ENCODE measurements at places on chromosomes 7 and 10. TPM values are rescaled to one million over a fixed set of nuclear protein-coding genes. Genes with fewer than 3 reads are reported as not detected.

The TET1 gene
- total RNA-seq, result 2.4 TPM

The FOXP2 gene
- 4.3 TPM for total RNA-seq

The AKR1E2 gene
- 2.0 TPM for total RNA-seq

The HSPA12A gene
- 11.3 TPM for total RNA-seq

The PPP1R17 gene
- total RNA-seq, result not detected

The WDR86 gene
- 12.4 TPM for total RNA-seq

The UNCX gene
- not detected for total RNA-seq

The PNLIPRP1 gene
- not detected for total RNA-seq

The CARD11 gene
- 63.3 TPM for total RNA-seq

The HACD1 gene
- total RNA-seq, result 29.6 TPM

The GPNMB gene
- 13.3 TPM for total RNA-seq

The EBLN1 gene
- not detected for total RNA-seq

The GLI3 gene
- total RNA-seq, result not detected

The IRF5 gene
- total RNA-seq, result 5.8 TPM

The OR6B1 gene
- total RNA-seq, result not detected

The CNTNAP2 gene
- not detected for total RNA-seq

The UNC5B gene
- total RNA-seq, result 1.7 TPM

The ADK gene
- total RNA-seq, result 133 TPM

The TRIM50 gene
- not detected for total RNA-seq

The DDIT4 gene
- total RNA-seq, result 212 TPM

The OR9A2 gene
- total RNA-seq, result not detected

The ZNF804B gene
- total RNA-seq, result not detected

The CALML5 gene
- total RNA-seq, result 6.3 TPM

The BTBD16 gene
- 0.37 TPM for total RNA-seq

The SPDYE5 gene
- not detected for total RNA-seq

The PIP4K2A gene
- 16.1 TPM for total RNA-seq

The FAM25A gene
- total RNA-seq, result 11.4 TPM

The EFCAB10 gene
- not detected for total RNA-seq

The SEMA3D gene
- total RNA-seq, result 4.8 TPM

The CAMK1D gene
- 8.8 TPM for total RNA-seq

The OR2A42 gene
- total RNA-seq, result not detected

The PGAM2 gene
- 4.2 TPM for total RNA-seq

The EN2 gene
- total RNA-seq, result not detected

The MUC12 gene
- 3.8 TPM for total RNA-seq

The GRM3 gene
- not detected for total RNA-seq

The TUBAL3 gene
- 0.52 TPM for total RNA-seq

The POM121C gene
- total RNA-seq, result 49.2 TPM

The ANKRD2 gene
- 8.4 TPM for total RNA-seq

The SLC18A3 gene
- not detected for total RNA-seq

The PRRT4 gene
- total RNA-seq, result 0.70 TPM

The LIPF gene
- total RNA-seq, result not detected

The ANKRD61 gene
- not detected for total RNA-seq

The TUBB8 gene
- 0.59 TPM for total RNA-seq

The SPOCK2 gene
- 5.3 TPM for total RNA-seq

The WDFY4 gene
- not detected for total RNA-seq

The BHLHA15 gene
- 0.79 TPM for total RNA-seq

The CDH23 gene
- 13.3 TPM for total RNA-seq

The TRIM4 gene
- 34.0 TPM for total RNA-seq

The DYNC1I1 gene
- total RNA-seq, result not detected

The C7orf57 gene
- total RNA-seq, result 2.5 TPM

The PNLIPRP3 gene
- not detected for total RNA-seq

The EGFR gene
- 324 TPM for total RNA-seq

The OR2F1 gene
- total RNA-seq, result not detected

The AGMO gene
- not detected for total RNA-seq

The PFKFB3 gene
- 37.8 TPM for total RNA-seq

Measured in PC-9 (cell line).